ENCODE measurements at places on chromosomes 12 and 14.

GRCh38 chr12:54189198-54189539 is 384 bp upstream of the SMUG1 start:
- no peak for DNase-seq

- DNase-seq: no peak
Observed at GRCh38 chr14:78798757-78799156, 628.6 kb downstream of the NRXN3 start.

DNA sequence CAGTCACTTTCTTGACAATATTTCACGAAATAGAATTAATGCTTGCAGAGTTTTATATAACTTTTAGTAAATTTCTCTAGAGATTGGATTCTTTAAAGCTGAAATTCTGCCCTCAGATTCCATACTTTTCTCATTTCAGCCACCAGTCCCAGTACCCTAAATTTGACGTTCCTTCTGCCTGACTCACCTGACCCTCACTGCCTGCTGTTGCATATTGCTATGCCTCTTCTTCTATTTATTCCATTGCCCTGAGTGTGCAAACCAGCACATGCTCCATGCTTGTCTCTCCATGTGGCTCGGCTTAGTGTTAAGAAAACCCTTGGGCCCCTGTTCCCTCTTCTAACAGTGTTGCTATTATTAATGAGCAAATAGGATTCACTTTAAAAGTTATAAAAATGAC is 533.3 kb downstream of the LRFN5 start:
- no peak for DNase-seq

- DNase-seq: no peak
Observed at GRCh38 chr12:85468356-85469157, 188.5 kb downstream of the ALX1 start.

DNA sequence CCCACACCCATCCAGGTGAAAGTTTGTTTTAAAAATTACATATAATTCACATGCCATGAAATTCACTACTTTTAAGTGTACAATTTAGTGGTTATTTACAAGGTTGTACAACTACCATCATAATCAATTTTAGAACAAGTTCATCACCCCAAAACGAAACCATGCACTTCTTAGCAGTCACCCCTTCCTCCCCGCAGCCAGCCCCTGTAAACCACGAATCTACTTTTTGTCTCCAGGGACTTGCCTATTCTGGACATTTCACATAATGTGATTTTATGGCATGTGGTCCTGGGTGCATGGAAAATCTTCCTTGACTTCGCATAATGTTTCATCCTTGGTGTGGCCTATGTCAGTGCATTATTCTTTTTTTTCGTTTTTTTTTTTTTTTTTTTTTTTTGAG is 19.2 kb upstream of the TRAF3 start:
- DNase-seq: no peak

DNA sequence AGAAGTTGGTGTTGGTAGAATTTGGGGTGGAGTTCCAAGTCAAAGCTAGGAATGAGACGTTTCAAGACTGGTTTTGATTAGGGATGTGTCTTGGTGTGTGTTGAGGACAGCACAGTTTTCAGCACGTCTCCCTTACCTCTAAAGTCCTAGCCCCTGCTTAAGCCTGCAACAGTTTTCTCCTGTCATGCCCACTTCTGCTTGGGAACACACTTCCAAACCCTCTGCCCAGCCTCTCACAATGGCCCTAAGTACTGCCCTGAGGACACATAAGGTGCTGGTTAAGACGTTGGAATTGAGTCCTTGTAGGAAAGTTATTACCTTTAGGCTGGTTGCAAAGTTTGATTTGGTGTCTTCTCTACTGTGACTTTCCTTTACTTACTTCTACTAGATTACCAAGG is 710 bp upstream of the BMAL2 start:
- no peak for DNase-seq

DNA sequence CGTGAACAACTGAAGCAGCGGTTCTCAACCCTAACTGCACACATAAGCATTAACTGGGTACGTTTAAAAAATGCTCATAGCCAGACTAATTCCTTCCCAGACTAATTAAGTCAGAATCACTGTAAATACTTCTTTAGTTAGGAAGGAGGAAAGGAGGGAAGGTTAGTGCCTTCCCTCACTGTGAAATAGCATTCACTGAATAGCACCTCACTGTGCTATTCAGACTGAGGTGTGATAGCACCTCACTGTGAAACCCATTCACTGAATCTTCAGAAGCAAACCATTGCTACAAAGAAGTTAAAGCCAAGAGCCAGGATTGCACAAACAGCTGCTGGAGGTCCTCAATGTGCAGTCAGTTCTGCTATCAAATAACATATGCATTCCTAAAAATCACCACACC is 58.8 kb downstream of the RTN1 start:
- DNase-seq: no peak

DNA sequence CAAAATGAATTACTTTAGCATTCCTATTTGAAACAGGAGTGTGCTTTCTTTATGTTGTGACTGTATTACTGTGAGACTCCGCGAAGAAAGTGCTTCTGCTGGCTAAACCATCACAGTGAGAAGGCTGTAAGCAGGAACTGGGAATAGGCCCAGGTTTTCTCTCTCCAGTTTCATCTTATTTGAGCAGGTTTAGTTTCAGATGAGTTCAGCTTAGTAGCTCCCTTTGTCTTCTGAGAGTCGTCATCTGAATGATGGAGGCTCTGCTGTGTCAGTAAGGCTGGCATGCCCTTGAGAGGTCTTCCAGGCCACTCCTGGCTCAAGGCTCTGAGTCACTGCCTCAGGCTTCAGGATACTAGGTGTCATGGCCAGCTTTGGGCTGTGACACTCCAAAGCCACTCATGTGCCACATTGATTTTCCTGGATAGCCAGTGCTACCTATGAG is 205.6 kb upstream of the RGS6 start:
- no peak for DNase-seq

- DNase-seq: no peak
Observed at GRCh38 chr12:110042264-110042663, 6.1 kb downstream of the C12orf76 start.

DNA sequence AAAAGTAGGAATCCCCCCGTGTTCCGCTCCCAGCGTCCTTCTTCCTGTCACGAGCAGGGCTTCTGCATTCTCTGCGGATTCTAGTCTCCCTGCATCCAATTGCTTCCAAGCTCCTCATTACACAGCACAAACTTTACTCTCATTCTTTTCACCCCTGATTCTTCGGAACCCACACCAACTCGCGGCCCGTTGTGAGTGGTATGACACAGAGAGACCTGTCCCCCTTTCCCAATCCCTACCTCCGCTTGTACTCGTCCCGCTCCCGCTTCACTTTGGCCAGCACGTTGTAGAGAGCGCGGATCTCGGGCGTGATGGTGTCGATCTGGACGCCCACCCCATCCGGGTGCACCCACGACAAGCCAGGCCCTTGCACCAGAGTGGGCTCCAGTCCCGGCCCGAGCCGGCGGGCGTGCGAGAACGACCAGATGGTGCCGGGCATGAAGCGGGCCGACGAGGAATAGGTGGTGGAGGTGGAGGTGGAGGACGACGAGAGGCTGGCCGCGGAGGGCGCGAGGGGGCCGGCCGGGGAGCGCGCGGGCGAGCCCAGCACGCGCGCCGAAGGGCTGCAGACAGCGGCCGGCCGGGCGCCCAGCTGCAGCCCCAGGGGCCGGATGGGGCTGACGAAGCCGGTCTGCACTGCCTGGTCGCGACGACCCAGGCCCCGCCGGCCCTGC is 687 bp downstream of the IFFO1 start:
- DNase-seq: no peak

DNA sequence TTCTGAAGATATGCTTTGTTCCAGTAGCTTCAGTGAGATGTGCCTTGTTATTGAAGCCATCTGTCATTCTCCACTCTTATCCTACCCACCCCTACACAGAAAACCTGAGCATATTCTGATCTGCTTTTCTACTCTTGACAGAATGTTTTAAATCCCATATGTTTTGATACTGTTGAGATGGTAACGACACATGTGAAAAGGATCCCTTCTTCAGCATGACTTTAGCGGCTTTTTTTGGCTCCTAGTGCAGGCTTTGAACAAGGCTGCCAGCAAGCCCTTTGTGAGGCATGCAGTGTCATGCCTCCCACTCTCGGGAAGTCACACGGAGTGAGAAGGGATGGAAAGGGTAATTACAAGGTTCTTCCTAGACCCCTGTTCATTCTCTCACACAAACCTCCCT is 228.8 kb upstream of the RGS6 start:
- DNase-seq: no peak

- DNase-seq: no peak
Observed at GRCh38 chr14:76289276-76289675, 86.7 kb upstream of the ESRRB start.

DNA sequence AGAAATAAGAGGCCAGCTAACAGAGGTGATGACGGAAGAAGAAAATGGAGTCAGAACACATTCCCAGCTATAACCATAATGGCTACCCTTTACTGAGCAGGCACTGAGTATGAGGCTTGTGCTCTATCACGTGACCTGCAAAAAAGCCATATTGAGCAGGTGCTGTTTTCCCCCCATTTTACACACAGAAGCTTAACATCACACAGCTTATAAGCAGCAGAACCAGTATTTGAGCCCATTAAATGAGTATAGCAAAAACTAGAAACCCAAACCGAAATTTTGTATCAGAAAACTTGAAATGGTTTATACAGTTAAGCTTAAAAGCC is 28.4 kb downstream of the PAPLN start:
- no peak for DNase-seq

GRCh38 chr12:25322351-25322750 is 71.6 kb upstream of the KRAS start:
- no peak for DNase-seq

DNA sequence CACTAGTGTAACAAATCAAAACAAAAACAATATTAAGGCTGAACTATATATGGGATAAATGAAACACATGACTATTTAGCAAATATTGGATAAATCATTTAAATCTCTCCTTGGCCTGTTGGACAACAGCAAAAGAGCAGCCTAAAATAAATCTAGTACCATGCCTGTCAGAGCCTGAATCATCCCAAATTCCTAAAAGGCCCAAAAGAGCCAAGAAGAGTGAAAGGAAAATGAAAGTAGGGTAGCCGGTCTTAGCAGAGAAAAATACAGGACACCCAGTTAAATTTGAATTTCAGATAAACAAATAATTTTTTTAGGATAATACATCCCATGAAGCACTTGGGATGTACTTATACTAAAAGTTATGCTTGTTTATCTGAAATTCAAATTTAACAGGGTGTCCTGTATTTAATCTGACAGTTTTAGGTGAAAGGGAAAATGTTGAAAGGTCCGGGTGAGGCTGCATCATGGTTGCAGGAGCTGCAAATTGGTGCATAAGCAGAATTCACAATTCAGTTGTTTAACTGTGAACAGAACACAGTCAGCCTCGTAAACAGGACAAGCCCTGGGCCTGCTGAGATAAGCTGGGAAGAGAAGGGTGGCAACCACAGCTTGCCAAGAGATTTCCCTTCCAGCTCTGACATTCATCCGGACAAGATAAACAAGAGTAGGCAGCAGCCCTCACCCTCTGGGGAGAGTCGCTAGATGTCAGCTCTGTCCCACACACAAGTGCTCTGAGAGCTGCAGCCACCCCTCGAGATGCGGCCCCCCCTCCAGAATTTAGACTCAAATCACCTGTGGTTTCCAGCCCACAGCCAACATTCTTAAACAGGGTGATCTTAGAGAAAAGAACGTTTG is 30.3 kb downstream of the DMAC2L start:
- DNase-seq: peak; percentile 54

GRCh38 chr12:22467190-22467589 is 77.2 kb downstream of the C2CD5 start:
- DNase-seq: no peak

- no peak for DNase-seq
Observed at GRCh38 chr14:62097072-62097471, 334.9 kb downstream of the SNAPC1 start.

DNA sequence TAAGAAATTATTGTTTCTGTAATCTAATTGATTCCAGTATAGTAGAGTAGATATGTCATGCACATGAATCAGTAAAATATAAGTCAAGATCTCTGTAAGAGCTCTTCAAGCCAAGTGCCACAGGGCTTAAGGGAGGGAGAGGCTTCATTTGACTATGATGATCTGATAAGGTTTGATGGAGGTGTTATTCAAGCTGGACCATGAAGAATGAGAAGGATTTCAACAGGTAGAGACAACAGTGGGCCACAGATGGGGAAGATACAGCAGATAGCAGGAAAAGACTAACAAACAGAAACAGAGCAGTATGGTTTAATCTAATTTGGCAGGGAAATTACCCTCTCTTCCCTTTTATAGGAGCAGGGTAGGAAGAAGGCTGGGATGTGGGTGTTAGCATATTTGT is 40.6 kb upstream of the FKBP4 start:
- DNase-seq: no peak

DNA sequence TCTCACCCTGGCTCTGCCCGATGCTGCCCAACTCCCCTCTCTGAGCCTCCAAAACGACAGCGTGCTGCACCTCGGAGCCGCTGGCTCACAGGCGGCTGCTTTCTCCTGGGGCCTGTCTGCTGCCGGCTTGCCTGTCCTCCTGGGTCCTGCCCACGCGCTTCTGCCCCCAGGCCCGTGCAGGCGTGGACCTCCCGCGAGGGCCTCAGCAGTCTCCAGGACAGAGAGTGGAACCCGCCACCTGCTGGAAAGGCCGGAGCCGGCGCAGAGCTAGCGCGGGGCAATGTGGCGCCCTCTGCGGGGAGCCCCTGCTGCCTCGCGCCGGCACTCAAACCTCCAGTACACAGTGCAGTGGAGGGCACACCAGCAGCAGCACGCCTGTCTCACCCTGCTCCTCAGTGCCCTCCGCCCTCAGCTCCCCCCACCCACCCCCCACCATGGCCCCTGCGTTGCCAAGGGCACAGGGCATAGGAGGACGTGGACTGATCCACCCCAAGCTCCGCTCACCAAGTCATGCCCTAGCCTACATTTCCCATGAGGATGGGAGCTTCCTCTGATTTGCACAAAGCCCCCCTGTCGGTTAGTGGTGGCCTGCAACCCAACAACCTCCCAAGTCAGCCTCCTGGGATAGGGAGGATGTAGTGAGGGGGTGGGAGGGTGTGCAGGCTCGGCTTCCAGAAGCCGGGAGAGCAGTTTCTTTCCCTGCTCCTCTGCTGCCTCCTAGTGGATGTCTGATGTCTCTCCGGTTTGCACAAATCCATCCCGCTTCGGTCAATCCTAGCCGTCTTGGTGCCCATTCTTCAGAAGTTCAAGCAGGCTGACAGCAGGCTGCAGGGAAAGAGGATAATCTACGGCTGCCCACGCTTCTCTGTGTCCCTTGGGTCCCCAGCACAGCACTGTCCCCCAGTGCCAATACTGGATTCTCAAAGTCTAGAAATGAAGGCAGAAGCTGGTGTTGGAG is 25.2 kb downstream of the KRT8 start:
- DNase-seq: peak; percentile 61

DNA sequence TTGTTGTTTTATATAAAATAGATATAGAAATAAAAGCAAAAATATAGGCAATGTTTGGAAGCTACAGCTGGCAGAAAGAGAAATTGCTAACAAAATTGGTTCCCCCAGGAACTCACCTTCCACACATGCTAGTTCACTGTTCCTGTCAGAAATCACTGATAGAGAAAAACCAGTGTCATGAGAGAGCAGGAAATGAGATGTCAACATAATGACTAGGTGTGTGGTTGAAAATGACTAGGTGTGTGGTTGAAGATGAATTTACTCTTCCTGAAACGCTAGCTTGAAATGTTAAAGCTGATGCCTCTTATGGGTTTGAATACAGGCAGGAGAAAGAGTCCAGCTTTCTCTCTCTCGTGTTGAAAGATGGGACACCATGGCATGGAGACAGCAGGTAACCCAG is 216.3 kb downstream of the C12orf42 start:
- no peak for DNase-seq

Data from CD4-positive, alpha-beta T cell treated with Interferon gamma for 1 hour (primary cell).